ENCODE measurements at places on chromosomes 7 and 10.

- DNase-seq = no peak
These were observed 2.7 kb downstream of the EPHB4 start for GRCh38 chr7:100824499-100825214.

DNA sequence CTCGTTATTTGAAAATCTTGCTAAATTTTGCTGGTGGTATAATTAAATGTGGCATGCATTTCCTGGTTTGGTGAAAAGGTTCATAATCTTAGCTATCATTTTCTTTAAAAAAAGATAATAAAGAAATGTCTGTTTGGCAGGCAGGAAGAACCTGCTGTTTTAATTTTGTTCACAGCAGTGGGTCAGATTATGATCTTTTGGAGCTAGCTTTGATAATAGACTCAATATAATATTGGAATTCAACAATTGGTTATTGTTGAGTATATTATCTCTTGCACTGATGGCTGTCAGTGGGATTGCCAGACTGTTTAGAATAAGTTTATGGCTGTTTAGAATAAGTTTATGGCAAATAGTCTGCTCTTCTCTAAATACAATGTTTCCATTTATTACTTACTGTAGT is 35.1 kb downstream of the MXI1 start:
- DNase-seq = no peak

DNA sequence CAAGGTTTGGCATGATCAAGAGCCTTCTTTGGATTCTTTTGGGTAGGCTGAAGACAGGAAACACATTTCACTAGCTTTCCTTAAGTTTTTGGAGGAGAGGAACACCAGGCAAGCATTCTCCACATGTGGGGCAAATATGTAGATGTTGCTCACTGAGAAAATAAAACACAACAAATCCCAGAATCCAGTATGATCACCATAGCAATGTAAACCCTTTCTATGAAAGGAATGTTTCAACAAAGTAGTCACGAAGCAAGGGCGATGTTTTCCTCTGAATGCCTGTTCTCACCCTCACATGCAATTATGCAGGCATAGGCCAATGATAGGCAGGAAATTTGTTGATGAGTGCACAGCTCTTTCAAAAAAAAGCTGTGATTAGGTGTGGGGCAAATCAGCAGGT is 20.5 kb upstream of the CEP41 start:
- no peak for DNase-seq

DNA sequence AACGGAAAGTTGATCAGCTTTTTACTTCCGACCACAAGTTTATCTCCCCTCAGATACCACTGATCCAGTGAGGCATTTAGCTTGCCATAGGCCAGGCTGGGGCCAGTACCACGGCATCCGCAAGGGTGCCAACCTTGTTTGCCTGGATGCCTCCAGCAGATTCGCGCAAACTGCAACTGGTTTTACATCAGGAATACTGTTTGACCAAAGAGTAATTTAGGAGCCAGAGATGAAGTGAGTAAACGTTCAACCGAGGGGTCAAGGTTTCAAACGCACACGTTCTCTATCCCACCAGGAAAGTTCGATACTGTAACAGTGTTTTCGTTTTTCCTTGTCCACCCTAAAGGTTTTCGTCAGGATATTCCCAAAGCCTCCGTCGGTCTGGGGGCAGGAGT is 266 bp upstream of the MDFIC start:
- no peak for DNase-seq

- no peak for DNase-seq
These were observed 253.9 kb downstream of the PPP1R3A start for GRCh38 chr7:113664867-113665266.

- DNase-seq = no peak
These were observed 11.6 kb upstream of the RBP3 start for GRCh38 chr10:47336387-47337134.

DNA sequence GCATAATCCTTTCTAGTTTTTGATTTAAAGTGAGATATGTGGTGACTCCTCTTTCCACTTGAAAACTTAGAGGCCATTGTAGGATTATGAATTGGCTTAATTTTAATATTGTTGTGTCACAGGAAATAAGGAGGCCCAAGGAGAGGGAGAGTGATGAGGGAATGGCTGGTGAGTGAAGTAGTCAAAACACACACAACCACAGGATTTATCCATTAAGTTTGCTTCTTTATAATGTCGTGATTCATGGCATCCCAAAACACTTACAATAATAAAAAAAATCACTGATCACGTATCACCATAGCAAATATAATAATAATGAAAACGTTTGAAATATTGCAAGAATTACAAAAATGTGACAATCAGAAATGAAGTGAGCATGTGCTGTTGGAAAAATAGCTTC is 1215.5 kb upstream of the LRRTM3 start:
- no peak for DNase-seq

DNA sequence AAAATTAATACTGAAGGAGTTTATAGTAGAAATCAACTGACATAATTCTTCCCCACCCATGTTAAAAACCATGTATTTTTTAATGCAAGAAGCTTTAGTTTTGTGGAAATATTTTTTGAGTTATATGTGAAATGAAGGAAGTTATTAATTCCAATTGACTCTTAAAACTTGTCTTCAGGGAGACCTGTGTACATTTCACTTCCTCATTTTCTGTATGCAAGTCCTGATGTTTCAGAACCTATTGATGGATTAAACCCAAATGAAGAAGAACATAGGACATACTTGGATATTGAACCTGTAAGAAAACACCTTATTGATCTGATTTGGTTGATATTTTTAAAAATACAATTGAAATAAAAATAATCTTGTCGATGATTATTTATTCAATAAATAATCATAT is 33.3 kb downstream of the CD36 start:
- no peak for DNase-seq

DNA sequence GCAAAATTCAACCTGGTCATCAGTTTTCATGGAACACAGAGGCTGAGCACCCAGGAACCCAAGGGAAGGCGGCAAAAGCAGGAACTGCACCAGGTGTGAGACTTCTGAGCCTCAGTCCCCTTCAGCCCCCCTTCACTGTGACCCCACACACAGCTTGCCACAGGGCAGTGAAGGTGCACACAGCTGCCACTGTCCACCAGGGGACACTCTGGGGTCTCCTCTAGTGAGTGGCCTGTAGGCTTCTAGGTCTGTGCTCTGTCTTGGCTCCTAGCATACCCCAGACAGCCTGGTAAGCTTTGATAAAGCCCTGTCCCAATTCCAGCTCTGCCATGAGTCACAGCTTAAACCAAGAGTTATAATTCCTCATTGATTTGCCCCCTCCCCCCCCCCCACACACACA is 12.1 kb downstream of the KCNH2 start:
- DNase-seq = no peak

- no peak for DNase-seq
These were observed 49.4 kb downstream of the HTRA1 start for GRCh38 chr10:122510736-122511135.

DNA sequence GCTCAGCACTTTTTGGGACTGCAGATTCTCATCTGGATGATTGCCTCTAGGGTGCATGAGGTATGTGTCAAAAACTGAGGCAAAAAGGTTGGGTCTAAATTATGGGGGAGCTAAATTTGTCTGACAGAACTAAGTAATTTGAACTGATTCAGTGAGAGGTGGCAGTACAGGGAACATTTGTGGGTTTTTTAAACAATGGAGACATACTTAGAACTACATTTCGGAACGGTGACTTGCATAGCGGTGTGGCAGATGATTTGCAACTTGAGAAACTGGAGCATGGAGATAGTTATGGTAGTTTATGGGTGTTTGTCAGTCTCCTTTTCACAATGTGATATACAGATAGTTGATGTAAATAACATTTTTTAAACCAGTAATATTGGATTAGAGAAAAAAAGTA is 14.6 kb downstream of the TBC1D12 start:
- no peak for DNase-seq

- no peak for DNase-seq
These were observed 31.6 kb downstream of the COA1 start for GRCh38 chr7:43697690-43698089.

- DNase-seq = no peak
These were observed 104.7 kb downstream of the SFMBT2 start for GRCh38 chr10:7306147-7306546.

DNA sequence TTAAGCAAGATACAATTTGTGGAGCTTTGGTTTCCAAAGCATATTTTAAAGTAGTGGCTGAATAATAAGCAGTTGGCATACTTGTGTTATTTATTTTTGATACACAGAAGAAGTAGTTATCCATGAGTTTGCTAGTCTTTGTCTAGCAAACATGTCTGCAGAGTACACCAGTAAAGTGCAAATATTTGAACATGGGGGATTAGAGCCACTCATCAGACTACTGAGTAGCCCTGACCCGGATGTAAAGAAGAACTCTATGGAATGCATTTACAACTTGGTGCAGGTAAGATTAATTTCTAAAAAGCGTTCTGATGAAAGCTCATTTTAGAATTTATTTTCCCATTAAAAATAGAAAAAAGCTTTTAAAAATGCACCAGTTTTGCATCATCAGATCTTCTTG is 31.4 kb downstream of the ARMC3 start:
- DNase-seq = no peak

DNA sequence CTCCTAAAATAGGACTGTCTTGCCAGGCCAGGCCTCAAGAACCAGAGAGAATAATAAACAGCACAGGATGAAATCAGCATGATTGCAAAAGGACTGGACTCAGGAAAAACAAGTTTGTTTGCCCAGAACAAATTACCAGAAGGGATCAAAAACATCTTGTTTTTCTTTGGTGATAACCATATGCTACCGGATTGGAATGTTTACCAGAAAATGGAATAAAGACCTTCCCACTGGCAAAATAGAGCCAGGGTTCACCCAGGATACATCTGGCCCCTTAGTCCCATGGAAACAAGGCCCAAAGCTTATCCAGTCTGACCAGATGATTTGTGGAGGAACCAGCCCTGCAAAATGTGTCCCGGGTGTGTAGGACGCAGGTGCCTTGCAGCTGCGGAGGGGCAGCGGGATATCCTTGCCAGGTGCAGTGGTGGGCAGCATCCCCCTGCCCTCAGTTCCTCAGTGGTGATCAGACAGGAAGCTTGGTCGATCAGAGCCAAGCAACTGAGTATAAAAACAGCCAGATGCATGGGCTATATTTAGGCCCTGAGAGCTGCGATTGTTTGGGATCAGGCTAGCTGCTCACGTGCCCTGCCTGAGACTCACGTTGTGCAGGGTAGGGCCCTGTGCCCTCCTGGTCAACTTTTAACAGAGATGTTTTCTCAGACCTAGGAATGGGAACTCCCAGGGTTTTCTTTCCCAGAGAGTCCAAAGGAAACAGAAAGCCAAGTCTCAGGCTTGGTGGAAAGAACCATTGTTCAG is 4.6 kb upstream of the ZNF22 start:
- DNase-seq = no peak

- no peak for DNase-seq
These were observed 30.2 kb upstream of the ARHGAP22 start for GRCh38 chr10:48634984-48635557.

DNA sequence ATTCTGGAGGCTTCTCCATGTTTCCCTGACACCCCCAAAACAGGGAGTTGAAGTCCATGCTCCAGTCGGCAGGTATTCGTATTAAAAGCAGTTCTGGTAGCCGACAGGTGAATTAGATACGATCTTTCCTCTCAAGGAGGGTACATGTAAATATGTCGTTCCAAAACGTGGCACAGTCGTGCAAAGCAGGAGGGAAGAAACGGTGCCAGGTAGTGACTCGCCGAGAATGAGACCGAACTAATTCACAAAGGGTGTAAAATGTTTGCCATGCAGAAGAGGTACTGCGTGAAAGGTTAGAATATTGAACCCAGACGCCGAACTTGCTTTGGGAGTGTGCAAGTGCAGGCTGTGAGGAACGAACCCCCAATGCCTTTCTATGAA is 483 bp downstream of the EDRF1 start:
- no peak for DNase-seq

GRCh38 chr10:126146771-126147170 is 241.5 kb downstream of the ADAM12 start:
- no peak for DNase-seq

DNA sequence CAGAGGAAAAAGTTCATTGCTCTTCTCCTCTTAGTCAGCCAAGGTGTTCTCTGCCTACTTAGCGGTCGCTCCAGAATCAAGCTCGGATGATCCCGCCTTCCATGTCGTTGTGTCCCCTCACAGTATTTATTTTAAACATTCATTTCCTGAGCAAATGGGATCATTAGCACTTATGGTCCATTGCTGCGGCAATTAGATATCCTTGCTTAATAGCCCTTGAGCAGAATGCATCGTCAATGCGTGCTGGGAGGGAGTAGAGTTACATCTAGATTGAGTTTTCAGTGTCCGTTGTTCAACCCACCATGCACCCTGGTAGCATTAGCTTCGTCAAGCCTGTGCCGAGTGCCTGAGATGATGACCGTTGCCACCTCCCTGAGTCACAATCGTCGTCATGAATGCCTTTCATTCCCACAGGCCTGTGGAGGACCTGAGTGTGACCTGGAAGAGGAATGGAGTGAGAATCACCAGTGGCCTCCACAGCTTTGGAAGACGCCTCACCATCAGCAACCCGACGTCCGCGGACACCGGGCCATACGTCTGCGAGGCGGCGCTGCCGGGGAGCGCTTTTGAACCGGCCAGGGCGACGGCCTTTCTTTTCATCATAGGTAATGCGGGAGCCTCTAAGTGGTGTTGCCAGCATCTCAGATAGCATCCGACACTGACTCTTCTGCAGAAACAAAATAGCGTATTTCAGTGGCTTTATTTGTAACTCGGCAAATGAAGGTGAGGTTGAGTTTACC is 650.4 kb downstream of the SDK1 start:
- no peak for DNase-seq

DNA sequence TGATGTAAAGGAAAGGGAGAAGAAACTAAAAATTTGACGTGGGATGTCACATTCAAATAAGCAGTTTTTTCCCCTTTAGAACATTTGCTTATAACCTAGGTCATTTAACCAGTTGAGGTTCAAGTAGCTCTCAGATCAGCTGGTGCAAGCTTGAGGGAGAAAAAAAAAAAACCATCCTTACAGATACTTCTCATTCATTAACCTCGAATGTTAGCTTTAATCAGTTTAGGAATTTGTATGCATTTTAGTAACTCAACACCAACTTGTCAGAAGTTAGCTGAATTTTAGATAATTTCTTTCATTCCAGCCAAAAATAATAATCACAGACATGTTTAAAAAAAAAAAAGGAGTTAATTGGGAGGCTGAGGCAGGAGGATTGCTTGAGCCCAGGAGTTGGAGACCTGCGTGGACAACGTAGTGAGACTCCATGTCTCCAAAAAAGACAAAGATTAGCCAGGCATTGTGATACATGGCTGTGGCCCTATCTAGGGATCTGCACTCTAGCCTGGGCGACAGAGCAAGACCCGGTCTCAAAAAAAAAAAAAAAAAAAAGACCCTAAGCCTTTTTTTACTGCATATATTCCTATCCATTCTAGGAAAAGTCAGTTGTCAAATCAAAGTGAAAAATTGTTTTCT is 46.2 kb downstream of the BMPR1A start:
- DNase-seq = no peak

- no peak for DNase-seq
These were observed 48.5 kb upstream of the TARP start for GRCh38 chr7:38321967-38322366.

DNA sequence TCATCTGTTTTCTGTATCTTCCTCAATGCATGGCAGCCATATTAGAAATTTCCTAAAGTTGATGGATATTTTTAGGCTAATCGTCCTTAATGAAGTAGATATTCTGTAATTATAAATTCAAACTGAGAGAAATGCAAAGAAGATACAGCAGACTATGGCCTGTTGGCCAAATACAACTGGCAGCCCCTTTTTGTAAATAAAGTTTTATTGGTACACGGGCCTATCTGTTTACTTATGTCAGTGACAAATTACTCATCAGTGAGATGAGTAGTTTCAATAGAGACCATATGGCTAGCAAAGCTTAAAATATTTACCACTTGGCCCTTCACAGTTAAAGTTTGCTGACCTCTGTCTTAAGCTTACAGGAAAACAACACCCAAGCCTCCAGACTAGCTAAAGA is 112.3 kb downstream of the HTR7 start:
- no peak for DNase-seq
